Heart right ventricle (tissue), 16 donors: ENCODE measurements at places on chromosomes 5 and 9. TPM values are rescaled to one million over a fixed set of nuclear protein-coding genes. Genes with fewer than 3 reads are reported as not detected.

- DNase-seq: peak; percentile 26
Measured at GRCh38 chr5:97629276-97629675, 446.2 kb upstream of the RIOK2 start.

- DNase-seq: no peak
Measured at GRCh38 chr9:80233102-80233843, 661.5 kb downstream of the TLE4 start.

DNA sequence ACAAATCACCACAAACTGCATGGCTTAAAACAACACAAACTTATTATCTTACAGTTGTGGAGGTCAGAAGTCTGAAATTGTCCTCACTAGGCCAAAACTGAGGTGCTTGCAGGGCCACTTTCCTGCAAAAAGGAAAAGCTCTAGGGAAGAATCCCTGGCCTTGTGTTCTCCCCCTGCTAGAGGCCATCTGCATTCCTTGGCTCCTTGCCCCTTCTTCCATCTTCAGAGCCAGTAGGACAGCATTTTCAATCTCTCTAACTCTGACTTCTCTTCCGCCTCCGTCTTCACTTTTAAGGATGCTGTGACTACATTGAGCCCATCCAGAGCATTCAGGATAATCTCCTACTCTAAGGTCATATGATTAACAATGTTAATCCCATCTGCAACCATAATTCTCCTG, 236.6 kb downstream of the CDK5RAP2 start:
- DNase-seq: no peak

GRCh38 chr9:131562032-131562959, 17.0 kb downstream of the PRRT1B start:
- no peak for DNase-seq

GRCh38 chr5:123035360-123035917, 1.1 kb downstream of the PPIC start:
- peak; percentile 40 for DNase-seq

GRCh38 chr5:148972974-148973374, 89.9 kb downstream of the SH3TC2 start:
- no peak for DNase-seq

DNA sequence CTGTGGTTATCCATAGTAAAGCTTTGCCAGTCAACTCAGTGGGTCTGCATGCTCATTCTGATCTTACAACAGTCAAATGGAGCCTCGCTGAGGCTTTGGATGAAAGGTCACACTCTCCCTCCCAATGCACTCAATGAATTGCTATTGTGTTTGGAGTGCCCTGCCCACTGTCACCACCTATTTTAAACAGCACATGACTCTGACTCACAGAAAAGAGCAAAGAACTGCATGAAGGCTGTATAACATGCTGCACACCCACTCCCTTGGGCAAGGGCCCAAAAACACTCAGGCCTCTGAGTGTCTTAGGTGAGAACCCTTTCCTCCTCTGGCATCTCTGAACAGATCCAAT, 118.7 kb upstream of the CCDC112 start:
- no peak for DNase-seq

- DNase-seq: no peak
Measured at GRCh38 chr9:137266585-137267453, 10.7 kb upstream of the TOR4A start.

DNA sequence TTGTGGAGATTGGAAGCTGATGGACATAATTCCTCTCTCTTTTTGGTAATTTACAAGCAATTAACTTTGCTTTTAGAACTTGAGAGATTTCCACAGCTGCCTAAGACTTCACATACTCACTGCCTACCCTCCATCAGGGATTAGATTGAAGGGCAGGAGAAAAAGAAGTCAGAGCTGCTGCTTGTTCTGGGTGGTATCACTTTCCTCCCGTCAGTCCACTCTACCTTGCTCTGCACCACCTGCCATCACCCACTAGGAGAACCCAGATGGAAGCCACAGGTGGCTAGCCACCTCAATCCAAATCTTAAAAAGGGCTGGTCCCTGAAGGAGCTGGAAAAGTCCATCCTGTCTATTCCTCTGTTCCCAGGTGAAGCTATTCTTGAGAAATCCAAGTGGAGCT, 10.5 kb downstream of the IRF1 start:
- DNase-seq: no peak

- DNase-seq: peak; percentile 77
Measured at GRCh38 chr9:130701059-130702022, 7.8 kb downstream of the EXOSC2 start.

- DNase-seq: no peak
Measured at GRCh38 chr5:168427224-168427623, 59.0 kb upstream of the RARS1 start.

PCDHGA9 gene
- total RNA-seq: 4.7 TPM

TIMD4 gene
- total RNA-seq: 0.17 TPM

OR1J1 gene
- total RNA-seq: not detected

NUTM2F gene
- total RNA-seq: not detected

ACSL6 gene
- 3.2 TPM for total RNA-seq

SARDH gene
- total RNA-seq: 0.61 TPM
